ENCODE measurements at places on chromosomes 6 and 20.

- no peak for DNase-seq
Observed at GRCh38 chr6:100257793-100258395, 206.8 kb downstream of the SIM1 start.

- no peak for DNase-seq
Observed at GRCh38 chr20:57483287-57484050, 41.5 kb downstream of the CTCFL start.

- no peak for DNase-seq
Observed at GRCh38 chr6:144515761-144516160, 230.6 kb downstream of the UTRN start.

- DNase-seq, result no peak
Observed at GRCh38 chr20:13202565-13202964, 18.5 kb upstream of the ISM1 start.

- DNase-seq, result no peak
Observed at GRCh38 chr6:153309651-153310050, 178.6 kb upstream of the RGS17 start.

- no peak for DNase-seq
Observed at GRCh38 chr20:17562804-17563305, 7.0 kb upstream of the DSTN start.

GRCh38 chr20:38893056-38893564 is 33.1 kb upstream of the FAM83D start:
- DNase-seq, result no peak

- DNase-seq, result no peak
Observed at GRCh38 chr20:47043086-47043485, 148.4 kb downstream of the EYA2 start.

- DNase-seq, result no peak
Observed at GRCh38 chr6:69937402-69938136, 71.2 kb downstream of the COL19A1 start.

GRCh38 chr6:15485936-15486335 is 176.9 kb downstream of the DTNBP1 start:
- DNase-seq, result no peak

GRCh38 chr6:136812174-136812573 is 10.2 kb upstream of the PEX7 start:
- no peak for DNase-seq

DNA sequence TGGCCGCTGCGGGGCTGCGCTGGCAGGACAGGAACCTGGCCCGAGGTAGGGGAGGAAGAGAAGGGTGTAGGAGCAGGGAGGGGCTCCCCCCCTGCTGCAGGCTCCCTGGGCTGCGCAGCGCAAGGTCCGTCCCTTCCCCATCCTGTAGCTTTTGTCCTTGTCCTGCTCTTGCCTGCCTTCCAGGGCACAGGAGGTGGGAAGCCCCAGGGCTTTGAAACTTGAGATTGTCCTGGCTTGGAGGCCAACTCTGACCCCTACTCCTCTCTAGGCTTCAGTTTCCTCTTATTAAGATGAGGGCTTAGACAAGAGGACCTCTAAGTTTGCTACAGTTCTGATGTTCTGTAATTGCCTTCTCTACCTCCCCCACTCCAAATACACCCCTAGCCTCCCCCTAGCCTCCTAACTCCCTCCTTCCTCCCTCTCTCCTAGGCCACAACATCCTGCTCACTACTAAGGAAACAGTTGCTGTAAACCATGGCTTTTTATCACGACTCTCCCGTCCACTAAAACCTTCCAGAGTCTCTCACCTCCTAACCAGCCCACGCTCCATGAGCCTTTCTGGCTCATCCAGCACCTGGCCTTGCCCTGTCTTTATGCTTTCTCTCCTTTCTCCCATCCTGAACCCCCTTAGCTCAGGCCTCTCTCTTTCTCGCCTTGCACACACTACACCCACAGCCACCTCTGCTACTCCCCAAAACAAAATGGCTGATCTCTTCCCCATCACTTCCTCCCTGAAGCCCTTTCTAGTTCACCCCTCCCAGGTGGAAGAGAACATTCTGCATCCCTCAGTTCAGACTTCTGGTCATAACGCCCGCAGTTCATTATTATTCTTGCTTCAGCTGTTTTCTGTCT is 10.2 kb downstream of the UNC5CL start:
- DNase-seq, result no peak

GRCh38 chr6:38136547-38136946 is 317.0 kb downstream of the ZFAND3 start:
- DNase-seq, result no peak

GRCh38 chr20:44609516-44610312 is 27.3 kb downstream of the PKIG start:
- DNase-seq, result peak; percentile 90

GRCh38 chr6:139336488-139336887 is 38.0 kb downstream of the CITED2 start:
- no peak for DNase-seq

DNA sequence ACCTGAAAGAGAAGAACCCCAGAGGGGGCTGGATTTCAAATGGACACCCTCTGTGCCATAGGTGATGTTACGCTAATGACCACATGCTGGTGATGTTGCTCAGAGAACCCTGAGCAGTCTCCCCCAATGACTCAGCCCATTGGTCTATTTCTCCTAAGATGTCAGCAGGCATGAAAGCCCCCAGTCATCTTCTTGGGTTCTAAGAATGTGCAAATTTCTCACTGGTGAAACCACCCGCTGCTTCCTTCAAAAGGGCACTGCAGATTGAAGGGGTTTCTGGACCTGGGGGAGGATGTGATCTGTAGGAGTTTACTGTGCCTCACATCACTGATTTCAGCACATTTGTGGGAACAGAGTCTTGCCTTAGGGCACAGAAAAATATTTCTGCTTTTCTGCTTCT is 298.4 kb upstream of the MOCS1 start:
- no peak for DNase-seq

DNA sequence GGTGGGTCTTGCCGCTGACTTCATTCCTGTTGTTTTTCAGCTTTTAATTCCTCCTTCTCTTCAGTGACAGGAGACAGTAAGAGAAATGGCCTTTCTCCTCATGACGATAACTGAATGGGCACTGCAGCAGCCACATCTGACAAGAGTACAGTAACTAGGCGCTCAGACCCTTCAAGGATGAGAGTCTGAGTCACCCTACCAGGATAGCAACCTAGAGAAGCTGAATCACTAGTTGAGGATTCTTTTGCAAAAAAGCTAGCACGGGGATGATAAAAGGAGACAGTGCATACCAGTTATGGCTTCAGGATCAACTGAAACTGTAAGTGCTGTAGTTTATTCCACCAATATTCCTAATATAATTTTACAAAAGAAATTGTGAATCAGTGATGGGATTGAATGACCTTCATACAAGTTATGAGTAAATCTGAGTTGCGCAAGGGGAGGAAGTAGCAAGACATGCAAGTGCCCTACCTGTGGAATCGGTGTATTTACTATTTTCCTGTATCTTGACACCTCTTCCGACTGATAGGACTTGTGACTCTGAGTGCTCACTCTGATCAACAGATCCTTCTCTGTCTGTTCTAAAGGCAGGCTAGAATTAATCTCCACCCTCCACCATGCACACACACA is 161.8 kb upstream of the GRIK2 start:
- DNase-seq, result no peak

DNA sequence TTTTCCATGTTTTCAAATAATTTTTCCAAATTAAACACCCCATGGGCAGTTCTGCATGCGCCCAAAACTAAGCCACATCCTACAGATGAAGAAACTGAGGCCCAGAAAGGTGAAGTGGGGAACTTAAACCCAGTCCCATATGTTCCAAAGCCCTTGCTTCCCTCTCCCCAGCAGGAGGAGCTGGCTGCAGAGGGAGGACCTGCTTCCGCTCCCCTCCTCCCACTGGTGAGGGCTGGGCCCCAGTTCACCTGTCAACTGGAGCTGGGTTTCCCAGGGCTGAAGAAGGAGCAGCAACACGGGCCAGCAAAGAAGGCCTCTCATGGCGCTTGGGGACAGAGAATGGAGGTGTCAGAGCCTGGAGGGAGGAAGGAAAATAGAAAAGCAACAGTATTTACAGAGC is 1.4 kb upstream of the RBPJL start:
- no peak for DNase-seq

DNA sequence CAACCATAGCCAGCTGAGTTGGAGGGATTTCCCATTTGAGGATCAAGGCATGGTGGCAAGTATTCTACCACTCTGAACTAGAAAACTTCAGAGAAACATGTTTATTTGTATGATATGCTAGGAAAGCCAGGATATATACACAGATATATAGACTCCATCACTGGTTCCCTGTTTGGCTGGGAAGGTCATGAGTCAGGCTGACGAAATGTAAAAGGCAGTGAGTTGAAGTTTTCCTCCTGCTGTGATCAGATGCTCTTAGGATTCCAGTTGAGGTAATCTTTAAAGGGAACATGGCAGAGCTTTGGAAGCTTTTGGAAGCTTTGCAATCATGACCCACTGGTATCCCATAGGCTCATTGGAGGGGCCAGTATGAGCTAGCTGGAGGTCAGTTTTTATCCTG is 1369.1 kb downstream of the EPHA7 start:
- DNase-seq, result no peak

DNA sequence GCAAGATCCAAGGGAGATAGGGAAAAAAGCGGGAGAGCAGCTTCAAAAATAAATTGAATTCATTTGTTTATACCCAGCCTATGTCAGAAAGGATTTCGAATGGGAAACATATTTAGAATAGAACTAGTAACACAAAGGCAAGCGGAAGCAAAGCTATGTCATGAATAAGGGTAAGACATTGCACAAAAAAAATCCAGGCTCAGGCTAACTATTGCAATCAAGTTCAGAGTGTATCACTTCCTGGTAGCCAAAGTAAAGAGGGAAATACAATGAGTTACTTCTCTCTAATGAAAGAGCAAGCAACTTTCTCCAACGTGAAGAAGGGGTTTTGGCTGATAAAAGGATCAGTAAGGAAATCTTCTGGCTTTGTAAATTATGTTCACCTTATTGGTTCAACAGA is 212.8 kb downstream of the ZMYND8 start:
- DNase-seq, result no peak

- no peak for DNase-seq
Observed at GRCh38 chr6:83270971-83271719, 78.0 kb downstream of the RWDD2A start.

DNA sequence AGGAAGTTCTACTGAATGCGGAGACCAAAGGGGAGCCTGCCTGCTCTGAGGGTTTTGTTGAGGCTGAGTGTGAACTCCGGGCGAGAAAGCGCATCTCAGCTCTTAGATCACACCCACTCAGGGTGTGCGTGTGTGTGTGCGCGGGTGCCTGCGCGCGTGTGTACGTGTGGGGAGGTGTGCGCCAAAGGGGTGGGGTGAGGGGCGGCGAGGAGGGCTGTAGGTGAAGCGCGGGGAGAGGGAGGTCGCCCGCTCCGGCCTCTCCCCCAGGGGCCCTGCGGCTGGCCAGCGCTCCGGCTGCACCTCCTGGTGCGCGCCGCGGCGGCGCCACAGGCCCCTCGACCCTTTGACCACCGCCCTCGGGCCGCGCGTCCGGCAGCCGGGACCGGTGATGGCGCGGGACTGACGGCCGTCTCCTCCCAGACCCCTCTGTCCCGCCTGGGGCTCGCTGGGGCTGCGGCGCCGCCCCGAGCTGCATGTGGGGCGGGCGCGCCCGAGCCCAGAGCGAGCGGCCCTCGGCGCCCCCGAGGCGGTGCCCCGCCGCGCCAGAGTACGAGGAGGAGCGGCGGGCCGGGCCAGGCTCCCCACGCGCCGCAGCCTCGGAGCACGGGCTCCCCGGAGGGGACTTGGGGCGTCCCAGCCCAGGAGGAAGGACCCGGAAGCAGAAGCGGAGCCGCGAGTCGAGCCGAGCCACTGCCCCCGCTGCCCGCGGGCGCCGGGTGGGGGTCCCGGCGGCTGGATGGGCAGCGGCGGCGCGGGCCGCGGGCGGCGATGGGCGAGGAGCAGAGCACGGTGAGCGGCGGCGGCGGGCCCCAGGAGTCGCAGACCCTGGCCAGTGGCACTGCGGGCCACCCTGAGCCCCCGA is at the start of gene RNF217:
Gene RNF217, plus strand, starts transcription at position 661 of the 862 bp plus-strand sequence. Its CDS starts 108 bp downstream, at position 769.
- no peak for DNase-seq

GRCh38 chr6:44096612-44097011 is 30.6 kb downstream of the MRPL14 start:
- DNase-seq, result peak; percentile 80

- DNase-seq, result no peak
Observed at GRCh38 chr6:52377538-52378221, 15.7 kb downstream of the PAQR8 start.

GRCh38 chr6:6901205-6901719 is 206.5 kb upstream of the RREB1 start:
- DNase-seq, result no peak

DNA sequence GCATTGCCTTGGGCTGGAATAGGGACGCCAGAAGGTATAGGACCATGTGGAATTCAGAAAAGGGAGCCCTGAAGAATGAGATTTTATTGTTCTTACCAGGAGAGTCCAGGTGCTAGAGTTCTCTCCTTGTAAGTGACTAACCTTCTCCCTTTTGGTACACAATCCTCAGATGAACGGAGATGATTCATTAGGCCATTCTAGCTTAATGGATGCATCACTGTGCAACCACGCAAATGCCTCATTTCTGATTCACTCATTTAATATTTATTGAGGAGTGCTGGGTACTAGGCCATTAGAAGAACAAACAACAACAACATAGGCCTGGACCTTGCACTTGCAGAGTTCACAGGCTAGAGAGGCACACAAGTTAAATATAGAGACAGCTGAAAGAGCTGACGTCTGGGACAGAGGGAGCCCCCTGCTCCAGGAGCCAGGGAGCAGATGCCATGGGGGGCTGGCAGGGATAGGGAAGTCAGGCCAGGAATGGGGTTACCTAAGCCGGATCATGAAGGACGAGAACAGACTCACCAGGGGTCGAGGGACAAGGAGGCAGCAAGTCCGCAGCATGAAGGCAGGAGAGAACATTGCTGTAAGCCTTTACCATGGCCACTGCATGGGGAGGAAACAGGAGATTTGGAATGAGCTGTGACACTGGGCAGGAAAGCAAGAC is 179.5 kb upstream of the AKAP12 start:
- no peak for DNase-seq

GRCh38 chr6:6351511-6352025 is 31.1 kb upstream of the F13A1 start:
- no peak for DNase-seq

GRCh38 chr6:143015300-143015706 is 45.4 kb upstream of the AIG1 start:
- DNase-seq, result no peak

GRCh38 chr6:79463621-79464050 is 73.6 kb downstream of the LCA5 start:
- no peak for DNase-seq

- no peak for DNase-seq
Observed at GRCh38 chr6:70790483-70791224, 123.0 kb downstream of the SMAP1 start.

- no peak for DNase-seq
Observed at GRCh38 chr6:148440016-148440415, 97.4 kb downstream of the SASH1 start.

- peak; percentile 24 for DNase-seq
Observed at GRCh38 chr20:41027872-41028358, 707 bp upstream of the TOP1 start.

- no peak for DNase-seq
Observed at GRCh38 chr6:15058200-15059061, 187.4 kb upstream of the JARID2 start.

All from CD4-positive, alpha-beta T cell (primary cell).